ENCODE measurements at places on chromosomes 2 and 18.
A peak's percentile ranks its signal among the peaks of the same experiment; 100 is the strongest.

- no peak for DNase-seq
These were observed 115.9 kb downstream of the ZFP36L2 start for GRCh38 chr2:43110442-43110871.

- no peak for DNase-seq
These were observed 10.7 kb downstream of the COL4A4 start for GRCh38 chr2:227153307-227153706.

GRCh38 chr2:105783151-105783738, 38.5 kb downstream of the NCK2 start:
- no peak for DNase-seq

DNA sequence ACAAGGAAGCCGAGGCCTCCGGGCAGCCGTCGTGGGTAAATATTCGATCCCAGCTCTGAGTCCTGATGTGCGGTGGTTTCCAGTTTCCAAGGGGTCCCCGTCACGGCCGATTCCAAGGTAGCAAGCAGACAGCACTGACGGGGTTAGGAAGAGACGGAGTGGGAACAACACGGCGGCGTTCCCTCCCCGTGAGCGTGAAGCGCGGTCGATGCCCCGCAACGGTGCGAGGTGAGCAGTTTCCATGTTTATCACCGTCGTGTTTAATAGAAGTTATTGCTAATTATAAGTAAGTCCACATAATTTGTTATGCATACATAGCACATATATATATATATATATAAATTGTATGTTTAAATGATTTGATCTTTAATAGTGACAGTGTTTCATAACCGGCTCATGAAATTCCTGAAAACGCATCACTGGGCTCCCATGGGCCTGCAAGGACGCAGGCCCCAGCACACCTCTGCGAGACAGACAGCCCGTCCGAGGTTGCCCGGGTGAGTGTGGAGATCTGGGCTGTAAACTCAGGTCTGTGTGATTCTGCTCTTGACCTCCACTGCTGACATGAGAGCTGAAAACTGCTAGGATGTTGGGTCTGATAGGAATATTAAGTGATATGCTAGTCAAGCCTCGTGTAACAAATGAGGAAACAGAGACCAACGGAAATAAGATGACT, 243.5 kb upstream of the SALL3 start:
- no peak for DNase-seq

DNA sequence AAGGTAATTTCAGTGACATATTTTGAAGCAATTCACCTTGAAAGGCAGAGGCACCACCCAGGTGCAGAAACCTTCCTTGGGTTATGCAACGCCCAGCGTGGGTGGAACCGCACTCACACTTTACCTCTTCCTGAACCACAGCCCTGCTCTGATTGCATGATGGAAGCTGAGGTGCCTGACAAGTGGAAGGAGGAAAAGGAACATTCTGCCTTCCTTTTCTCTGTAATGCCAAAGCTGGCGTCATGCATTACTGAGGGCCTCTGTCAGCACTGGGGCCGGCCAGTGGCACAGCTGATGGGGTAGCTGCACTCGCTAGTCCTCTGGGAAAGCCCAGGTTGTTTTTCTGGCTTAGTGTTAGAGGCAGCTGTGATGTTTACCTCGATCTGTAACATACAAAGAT, 266.5 kb downstream of the NEDD4L start:
- peak; percentile 51 for DNase-seq

DNA sequence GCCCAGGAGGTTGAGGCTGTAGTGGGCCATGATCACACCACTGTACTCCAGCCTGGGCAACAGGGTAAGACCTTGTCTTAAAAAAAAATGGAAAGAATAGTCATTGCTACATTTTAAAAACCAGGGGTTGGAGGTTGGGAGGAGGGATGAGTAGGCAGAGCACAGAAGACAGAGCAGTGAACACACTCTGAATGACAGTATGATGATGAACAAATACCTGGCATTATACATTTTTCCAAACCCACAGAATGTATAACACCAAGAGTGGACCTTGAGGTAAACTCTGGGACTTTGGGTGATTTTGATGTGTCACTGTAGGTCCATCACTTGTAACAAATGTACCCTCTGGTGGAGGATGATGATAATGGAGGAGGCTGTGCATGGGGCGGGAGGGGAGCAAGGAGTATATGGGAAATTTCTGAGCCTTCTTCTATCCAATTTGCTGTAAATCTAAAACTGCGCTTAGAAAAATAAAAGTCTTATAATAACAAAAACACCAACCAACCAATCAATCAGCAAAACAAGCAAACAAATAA, 111.4 kb upstream of the PGAP1 start:
- DNase-seq: no peak

GRCh38 chr2:104431701-104432121, 422.2 kb upstream of the POU3F3 start:
- no peak for DNase-seq

GRCh38 chr2:113797237-113797636, 40.8 kb upstream of the SLC35F5 start:
- no peak for DNase-seq

GRCh38 chr2:241821460-241822263, 12.7 kb downstream of the NEU4 start:
- DNase-seq: no peak

DNA sequence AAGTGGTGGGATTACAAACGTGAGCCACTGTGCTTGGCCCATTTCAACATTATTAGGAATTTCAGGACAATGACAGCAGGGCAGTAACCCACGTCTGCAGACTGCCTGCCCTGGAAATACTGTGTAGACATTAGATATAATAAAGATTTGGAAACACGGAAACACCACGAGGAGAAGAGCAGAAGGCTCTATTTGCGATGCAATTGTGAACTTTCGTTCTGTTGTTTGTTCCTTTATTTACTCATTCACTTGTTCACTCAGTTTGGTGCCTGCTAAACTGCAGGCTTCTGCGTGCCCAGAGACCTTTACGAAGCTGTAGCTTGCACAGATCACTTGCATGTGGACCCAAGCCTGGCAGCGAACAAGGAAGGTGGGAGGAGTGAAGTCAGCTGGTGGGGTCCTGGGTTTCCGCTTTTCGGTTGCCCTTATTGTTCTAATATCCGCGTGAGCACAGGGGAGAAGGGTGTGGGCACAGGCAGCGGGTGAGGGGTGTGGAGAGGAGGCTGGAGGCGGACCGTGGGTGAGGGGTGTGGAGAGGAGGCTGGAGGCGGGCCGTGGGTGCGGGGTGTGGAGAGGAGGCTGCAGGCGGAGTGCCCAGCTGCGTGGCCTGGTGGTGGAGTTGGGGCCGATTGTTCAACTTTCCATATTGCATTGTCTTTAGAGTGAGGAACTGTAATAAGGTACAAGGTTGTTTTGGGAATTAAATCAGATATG, 3.4 kb downstream of the COLEC11 start:
- no peak for DNase-seq

GRCh38 chr2:216827073-216827720, 32.7 kb downstream of the TNP1 start:
- DNase-seq: no peak

GRCh38 chr2:201280191-201281040, 20.1 kb downstream of the CASP8 start:
- no peak for DNase-seq

DNA sequence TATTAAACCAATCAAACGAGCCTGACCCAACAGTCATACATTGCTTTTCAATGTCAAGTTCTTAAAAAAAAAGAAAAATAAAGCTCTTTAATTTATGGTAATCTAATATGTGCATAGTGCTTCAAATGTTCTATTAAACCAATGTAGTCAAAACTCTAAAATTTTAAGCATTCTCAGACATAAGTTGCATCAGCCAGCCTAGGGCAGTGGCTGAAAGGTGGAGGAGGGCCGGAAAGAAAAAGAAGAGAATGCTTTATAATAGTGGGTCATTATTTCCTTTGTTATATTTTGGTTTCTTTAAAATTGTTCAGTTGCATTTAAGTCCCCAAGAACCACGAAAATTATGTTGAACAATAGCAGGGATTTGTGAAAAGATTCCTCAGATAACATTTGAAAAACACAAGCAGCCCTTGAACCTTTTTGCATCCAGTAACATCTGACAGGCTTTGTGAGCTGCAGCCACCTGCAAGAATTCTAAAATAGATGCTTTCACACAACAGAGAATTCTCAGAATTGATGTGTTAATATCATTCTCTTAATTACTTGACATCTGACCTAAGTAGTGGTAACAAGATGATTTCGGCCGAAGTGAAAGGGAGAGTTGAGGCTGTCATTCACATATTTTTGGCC, 252.1 kb downstream of the CDCA7 start:
- DNase-seq: no peak

GRCh38 chr2:136327162-136327852, 209.4 kb upstream of the CXCR4 start:
- peak; percentile 96 for DNase-seq

DNA sequence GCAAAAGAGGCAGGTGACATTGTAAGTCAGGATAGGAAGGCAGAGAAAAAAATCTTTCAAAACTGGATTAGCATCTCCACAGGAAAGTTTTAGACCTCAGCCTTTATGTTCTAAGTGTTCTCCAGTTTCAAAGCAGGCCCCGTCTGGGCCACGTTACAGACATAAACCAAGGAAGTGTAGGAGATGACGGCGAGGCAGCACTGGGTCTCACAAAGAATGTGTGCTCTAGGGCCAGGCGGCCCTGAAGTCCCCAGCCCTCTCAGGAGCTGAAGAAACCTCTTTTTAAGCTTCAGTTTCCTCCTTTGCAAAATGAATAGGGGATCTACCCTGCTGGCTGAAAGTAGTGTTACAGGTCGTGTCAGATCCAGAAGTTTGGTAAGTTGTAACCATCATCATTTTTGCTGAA, 81.7 kb downstream of the SPRED2 start:
- no peak for DNase-seq

DNA sequence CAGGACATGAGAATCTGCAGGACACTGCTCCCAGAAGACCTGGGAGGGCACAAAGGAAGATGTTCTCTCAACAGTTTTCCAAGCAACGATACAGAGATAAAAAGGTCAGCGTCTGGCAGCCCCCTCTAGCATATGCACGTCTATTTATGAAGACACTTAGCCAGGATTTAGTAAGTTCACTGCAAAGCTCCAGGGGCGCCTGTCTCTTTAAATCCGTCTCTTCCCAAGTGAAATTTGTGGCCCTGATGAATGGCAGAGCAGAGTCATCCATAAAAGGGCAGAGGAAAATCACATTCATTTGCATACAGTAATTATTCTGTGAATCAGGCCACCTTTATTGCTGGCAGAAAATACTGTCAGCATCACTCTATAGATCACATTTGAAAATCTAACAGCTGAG, 390.9 kb upstream of the SMIM21 start:
- DNase-seq: no peak

GRCh38 chr18:28208712-28209265, 31.9 kb upstream of the CDH2 start:
- DNase-seq: no peak

DNA sequence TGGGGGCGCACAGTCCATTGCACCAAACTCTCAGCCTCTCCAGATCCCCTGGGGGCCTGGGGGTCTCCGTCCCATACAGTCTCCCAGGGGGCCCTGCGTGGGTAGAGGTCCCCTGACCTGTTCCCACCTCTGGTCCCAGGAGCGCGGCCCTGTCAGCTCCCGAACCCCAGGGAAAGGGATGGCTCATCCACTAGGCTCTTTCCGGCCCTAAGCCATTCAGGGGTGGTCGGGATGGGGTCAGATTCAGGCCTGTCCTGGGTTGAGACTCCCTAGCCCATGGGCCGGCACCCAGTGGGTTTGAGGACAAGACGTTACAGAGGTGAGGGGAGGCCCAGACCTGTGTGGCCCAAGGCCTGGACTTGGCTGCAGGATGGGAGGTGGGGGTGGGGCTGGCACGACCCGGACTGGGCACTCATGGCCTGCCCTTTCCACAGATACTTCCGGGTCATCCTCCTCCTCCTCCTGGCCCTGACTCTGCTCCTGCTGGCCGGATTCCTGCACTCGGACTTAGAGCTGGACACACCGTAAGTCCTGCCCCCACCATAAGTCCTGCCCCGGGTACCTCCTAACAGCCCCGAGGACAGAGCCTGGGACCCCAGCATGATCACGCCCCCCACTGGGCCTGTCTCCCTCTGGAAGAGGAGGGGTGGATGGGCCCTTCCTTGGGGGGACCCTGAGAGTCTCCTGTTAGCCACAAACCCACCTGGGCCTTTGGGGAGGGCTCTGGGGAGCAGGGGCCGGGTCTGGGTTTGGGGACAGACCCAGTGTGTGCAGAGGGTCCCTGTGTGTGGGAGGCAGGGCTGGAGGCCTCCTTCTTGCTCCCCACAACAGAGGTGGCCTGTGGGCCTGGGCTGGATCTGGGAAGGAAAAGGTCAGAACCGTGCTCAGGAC, 10.1 kb upstream of the NEU4 start:
- no peak for DNase-seq

GRCh38 chr2:159086826-159087225, 118.4 kb downstream of the TANC1 start:
- DNase-seq: no peak

GRCh38 chr2:71451705-71452104, 1.7 kb upstream of the DYSF start:
- DNase-seq: no peak

DNA sequence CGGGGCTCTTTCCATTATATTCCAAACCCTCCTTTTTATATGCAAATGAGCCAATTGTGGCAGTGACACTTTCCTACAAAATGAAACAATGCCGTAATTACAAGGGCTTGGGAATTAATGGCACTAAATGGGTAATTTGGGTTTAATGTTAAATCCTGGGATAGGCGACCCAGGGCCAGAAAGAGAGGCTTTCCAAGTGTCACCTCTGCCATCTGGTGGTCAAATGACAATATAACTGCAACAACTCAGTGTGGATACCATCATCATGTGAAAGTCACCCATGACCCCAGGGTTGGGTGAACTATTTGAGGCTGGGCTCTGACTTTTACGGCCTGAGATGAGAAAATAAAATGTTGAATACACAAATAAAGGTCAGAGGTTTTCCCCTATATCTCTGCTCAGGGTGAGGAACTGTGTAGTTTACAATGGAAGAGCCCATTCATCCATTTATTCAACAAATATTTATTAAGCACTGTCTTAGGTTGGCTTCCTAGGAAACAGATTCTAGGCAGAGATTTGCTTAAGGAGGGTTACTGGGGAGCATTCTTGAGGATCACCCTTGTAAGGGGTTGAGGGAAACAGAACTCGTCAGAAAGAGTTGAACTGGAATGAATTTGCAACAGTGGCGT, 13.6 kb upstream of the THADA start:
- peak; percentile 63 for DNase-seq

DNA sequence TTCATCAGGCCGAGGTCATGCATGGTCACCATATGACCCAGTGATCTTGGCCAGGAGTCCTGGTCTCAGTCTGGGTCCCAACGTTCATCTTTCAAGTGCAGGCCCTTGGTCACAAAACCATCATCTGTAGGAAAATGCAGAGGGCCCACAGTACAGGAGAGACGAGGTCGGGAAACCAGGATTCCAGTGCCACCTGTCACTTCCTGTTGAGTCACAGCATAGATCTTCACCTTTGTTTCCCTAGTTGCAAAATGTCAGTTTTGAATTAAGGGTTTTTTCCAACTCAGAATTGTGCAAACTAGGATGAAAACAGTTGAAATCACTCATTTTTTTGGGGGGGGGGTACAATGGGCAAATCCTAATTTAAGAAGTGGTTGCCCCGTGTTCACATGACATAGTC, 162.2 kb downstream of the INSIG2 start:
- DNase-seq: no peak

DNA sequence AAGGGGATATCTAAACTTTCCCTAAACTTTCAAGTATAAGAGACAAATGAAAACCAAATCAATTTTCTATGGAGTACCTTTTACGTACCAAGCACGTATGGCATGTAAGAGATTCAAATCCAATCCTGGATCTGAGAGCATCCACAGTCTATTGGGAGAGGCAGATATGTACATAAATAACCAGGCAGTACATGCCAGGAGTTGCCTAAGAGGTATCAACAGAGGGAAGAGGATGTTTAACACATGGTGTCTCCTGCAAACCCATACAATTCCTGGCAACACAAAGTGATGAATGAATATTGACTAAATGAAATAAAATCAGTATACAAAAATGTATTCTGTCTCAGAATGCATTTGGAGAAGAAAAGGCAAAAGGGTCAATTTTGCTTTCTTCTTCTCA, 116.6 kb downstream of the PIGN start:
- DNase-seq: no peak

Data from CD4-positive, alpha-beta T cell treated with Interleukin-4 for 4 hours (primary cell).